Hematopoietic multipotent progenitor cell treated with erythropoietin and hydrocortisone succinate and interleukin-3 and kit ligand, for 8 days (in vitro differentiated cells): ENCODE measurements at places on chromosomes 3 and 15.

GRCh38 chr3:16239780-16240179 lies 25.0 kb downstream of the DPH3 start:
- DNase-seq: no peak

DNA sequence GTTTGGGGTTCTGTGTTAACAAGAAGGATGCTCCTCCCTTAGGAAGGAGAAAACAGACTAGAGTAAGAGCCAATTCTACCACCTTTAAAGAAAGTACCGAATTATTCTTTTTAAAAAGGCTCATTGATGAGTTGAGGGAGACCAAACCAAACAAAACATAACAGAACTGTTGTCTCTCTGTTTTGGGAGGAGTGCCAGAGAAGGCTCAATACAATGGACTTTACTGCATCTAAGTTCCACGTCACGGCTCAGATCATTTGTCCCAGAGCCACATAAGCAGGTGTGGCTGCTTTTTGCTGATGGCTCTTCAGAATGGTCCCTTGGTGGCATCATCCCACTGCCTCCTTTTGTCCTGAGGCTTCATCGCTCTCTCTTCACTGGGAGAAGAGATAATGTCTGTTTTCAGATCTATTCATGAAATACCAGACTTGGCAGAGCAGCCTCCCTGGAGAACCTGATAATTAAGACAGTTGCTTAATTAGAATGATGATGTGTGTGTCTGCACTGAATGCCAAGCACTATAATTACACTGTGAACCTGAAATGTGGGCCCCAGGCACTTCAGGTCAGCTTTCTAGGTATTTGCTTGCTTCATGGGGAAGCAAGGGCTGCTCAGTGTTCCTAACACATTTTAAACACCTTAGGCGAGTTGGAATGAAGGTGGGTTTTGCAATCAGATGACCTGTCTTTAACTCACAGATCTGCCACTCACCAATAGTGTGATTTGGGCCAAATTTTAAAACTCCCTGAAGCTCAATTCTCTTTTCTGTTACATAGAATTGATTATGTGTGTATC lies 335.2 kb upstream of the MCTP2 start:
- DNase-seq: no peak

DNA sequence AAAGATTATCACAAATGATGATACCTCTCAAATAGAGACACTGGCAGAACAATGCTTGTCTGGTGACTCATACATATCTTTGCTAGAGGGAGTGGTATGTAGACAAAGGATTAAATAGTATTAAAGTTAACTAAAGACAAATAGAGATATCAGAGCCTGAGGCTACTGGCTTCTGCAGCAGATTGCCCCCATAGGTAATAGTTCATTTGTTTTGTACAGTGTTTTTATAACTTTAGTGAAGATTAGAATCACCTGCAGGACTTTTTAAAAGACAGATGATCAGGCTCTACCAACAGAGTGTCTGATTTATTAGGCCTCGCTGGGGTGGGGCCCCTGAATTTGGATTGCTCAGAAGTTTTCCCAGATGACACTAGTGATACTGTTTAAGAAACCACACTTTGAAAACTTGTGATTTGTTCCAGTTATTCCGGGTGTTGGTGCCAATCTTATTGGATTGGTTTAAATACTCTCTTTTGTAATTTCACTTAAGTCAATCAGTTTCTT lies 96.4 kb downstream of the NAALADL2 start:
- no peak for DNase-seq

- DNase-seq: peak; percentile 64
Observed at GRCh38 chr3:125128861-125129501, 73.2 kb upstream of the HEG1 start.

GRCh38 chr15:78420766-78421165 lies 17.2 kb upstream of the IREB2 start:
- DNase-seq: no peak

GRCh38 chr15:76961268-76962011 lies 29.9 kb downstream of the RCN2 start:
- DNase-seq: no peak

DNA sequence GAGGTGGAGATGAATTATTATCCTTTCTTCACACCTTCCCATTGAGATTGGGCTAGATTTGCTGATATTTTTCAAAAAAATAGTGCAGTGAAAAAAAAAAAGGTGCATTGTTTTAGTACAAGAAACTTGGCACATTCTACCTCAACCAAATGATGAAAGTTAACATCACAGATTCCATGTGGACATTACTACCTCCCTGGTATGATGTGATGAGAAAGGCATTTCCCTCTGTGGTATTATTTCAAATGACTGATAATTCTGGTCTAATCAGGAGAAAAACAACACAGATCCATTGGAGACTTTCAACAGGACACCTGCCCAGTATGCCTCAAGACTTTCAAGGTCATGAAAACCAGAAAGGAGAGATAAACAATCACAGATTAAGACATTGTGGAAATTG lies 313.4 kb downstream of the BCHE start:
- DNase-seq: no peak

DNA sequence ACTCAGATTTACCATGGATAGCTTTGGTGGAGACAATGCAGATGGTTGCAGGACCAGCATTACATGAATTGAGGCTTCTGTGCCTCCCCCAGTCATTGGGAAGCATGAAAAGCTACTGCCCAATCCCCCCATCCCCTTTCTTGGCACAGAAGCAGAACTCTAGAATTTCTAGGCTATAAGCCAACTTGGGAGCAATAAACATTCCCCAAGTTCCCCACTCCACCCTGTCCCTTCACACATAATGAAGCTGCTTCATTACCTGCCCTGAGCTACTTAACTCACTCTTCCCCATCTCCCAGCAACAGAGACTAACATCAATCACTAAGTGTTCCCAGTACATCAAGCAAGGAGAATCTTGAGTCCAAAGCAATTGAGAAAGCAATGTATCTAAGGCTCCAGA lies 164.5 kb downstream of the RORA start:
- no peak for DNase-seq

GRCh38 chr3:4271834-4272233 lies 31.3 kb upstream of the SETMAR start:
- DNase-seq: peak; percentile 57

DNA sequence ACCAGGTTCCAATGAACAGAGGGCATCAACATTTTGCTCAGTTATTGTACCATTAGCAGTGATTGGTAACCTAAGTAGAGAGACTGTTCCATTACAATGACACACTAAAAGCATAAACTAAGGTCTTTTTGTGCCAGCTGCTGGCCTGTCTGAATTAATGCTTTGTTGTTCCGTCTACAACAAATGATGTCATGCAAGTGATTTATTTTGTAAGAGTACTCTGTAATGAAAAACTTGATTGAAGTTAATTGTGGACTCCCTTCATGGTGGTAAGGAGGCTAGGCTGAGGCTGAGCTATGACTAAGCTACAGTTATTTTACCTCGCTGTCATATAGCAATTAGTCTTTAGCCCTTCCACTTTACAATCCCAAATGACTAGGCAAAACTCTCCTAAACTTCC lies 23.2 kb downstream of the RCN2 start:
- no peak for DNase-seq

- DNase-seq: peak; percentile 69
Observed at GRCh38 chr3:128794067-128794768, 68.2 kb downstream of the RAB7A start.

GRCh38 chr15:92653366-92653765 lies 2.2 kb downstream of the FAM174B start:
- no peak for DNase-seq

- no peak for DNase-seq
Observed at GRCh38 chr3:50304601-50305000, 1.2 kb upstream of the HYAL1 start.

- peak; percentile 22 for DNase-seq
Observed at GRCh38 chr3:101690972-101691371, 4.5 kb upstream of the RPL24 start.

DNA sequence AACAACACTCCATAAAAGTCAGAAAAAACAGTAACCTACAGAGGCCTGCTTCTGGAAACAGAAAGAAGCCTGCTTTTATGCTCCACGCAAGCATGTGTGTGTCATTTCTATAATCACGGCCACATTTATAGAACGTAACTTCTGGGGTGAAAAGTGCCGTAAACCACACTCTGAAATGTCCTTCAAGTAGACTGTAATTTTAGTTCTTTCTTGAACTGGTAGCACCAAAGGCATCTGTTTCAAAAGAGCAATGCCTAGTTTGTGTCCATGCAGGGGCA lies 19.5 kb upstream of the CMTM7 start:
- DNase-seq: no peak

DNA sequence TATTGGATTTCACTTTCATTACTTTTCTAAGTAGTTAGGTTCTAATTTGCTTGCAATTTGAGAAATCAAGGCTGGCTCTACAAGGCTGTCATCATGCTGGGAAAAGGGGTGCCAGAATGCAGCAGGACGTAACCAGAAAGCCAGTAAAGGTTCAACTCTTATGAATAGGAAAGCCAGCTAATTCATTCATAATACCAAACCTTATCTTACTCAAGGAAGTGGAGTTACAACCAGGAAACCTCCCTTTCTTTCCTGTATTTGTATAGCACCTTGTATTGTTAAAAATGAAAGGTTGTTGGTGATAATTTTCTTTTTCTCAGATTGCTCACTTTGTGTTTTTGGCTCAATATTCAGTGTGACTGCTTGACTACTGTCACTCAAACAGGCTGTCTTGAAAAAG lies 109.4 kb downstream of the FILIP1L start:
- DNase-seq: no peak

GRCh38 chr3:53828581-53828980 lies 17.6 kb downstream of the CHDH start:
- no peak for DNase-seq

GRCh38 chr3:20563251-20563650 lies 377.2 kb upstream of the SGO1 start:
- no peak for DNase-seq

DNA sequence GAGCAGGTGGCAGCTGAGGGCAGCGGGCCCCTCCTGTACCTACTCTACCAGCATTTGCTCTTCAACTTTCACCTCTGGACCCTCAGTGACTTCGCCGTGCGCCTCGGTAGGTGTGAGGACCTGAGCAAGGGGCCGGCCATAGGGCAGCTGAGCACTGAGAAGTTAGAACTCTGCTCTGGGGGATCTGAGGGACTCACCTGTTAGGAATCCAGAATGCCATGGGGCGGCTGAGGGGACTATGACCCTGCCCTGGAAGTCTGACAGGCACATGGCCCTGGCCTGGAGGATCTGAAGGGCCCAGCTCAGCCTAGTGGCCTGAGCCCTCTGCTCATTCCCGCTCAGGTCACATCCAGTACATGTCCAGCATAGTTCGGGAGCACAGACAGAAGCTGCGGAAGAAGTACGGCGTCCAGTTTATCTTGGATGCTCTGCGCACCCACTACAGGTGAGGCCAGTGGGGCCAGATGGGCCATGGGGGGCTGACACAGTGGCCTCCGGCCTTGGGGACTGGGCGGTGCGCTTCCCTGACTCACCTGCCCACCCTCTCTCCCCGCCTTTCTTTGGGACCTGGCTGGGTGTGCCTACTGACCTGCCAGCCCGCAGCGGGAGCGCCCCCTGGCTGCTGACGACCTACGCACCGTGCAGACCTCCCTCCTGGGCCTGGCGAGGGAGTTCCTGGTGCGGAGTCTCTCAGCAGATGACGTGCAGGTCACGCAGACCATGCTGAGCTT lies 18.8 kb downstream of the NBEAL2 start:
- DNase-seq: peak; percentile 63

GRCh38 chr3:188884299-188885043 lies 287.3 kb upstream of the TPRG1 start:
- no peak for DNase-seq

DNA sequence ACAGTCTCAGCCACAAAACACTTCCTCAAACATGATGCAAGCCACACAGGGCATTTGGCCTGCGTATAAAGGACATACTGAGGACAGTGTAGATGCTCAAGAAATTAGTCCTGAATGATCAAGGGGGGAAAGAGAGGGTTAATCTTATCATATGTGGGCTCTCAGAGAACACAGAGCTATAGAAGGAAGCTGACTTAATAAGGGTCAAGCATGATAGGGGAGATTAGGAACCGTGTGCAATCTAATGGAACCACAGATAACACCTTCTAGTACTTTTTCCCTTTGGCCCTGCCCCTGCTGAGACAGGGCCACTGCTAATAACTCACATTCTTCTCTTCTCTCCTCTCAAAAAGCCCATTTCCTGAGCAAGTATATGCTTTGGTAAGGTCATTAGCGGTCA lies 114.1 kb upstream of the ADAMTS9 start:
- DNase-seq: no peak

DNA sequence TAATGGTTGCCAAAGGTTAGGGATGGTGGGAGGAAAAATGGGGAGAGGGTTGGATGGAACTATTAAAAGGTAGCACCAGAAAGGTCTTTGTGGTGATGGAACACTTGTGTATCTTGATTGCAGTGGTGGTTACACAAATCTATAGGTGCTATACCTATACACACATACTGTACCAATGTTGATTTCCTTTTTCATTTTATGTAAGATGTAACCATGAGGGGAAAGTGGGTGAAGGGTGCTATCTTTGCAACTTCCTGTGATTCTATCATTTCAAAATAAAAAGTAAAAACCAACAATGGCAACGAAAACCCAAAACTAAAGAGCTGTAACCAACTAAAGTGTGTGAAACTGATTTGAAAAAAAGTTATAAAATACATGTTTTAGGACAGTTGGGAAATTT lies 761 bp upstream of the ZNF35 start:
- DNase-seq: no peak

- DNase-seq: no peak
Observed at GRCh38 chr3:192687488-192688152, 39.7 kb downstream of the FGF12 start.

DNA sequence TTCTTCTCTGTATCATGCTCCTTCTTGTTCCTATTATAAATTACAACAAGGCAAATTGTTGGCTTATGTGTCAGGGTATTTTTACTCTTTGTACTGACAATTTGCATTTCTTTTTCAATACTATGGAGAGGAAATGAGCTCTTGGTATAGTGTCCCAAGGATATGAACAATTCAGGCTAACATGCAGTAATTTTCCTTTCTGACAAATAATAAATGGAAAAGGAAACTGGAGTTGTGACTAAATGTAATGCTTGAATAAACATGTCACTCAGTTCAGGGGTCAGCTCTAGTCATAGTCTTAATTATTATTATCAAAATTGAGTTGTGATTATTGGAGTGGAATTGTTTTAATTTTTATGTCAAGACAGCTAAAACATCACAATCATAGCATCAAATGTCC lies 256.0 kb upstream of the ZPLD1 start:
- no peak for DNase-seq

DNA sequence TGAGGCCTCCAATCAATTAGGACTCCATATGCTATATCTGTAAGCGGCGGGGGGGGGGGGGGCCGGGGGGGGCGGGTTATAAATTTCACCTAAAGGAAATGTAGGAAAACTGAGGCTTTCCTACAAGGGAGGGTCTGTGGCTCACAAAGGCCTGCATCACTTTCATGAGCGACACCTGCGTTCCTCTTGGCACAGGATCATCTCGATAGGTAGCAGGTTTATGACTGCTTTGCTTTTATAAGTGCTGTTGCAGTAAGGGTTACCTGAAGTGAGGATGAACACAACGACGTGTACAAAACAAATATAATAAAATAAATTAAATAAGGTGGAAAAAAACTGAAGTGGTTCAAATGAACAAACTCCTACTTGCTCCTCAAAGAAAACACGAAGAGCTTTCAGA lies 194.3 kb downstream of the FOXP1 start:
- no peak for DNase-seq

GRCh38 chr3:161576714-161577510 lies 80.3 kb downstream of the OTOL1 start:
- no peak for DNase-seq
